Daoy (cell line): ENCODE measurements at places on chromosomes 11 and 22. TPM values are rescaled to one million over a fixed set of nuclear protein-coding genes. Genes with fewer than 3 reads are reported as not detected.

The SYCE3 gene
- 0.51 TPM in 1 of 2 replicates, not detected in the other for total RNA-seq

The BAIAP2L2 gene
- total RNA-seq = 16.2 and 16.8 TPM in 2 replicates

The OR8J3 gene
- total RNA-seq = not detected in 2 replicates

The DRD4 gene
- not detected in 2 replicates for total RNA-seq

The TEX54 gene
- not detected in 2 replicates for total RNA-seq

The YPEL1 gene
- total RNA-seq = 0.86 and 1.9 TPM in 2 replicates

GRCh38 chr11:112583261-112583893, 322.7 kb upstream of the PLET1 start:
- no peak for DNase-seq

DNA sequence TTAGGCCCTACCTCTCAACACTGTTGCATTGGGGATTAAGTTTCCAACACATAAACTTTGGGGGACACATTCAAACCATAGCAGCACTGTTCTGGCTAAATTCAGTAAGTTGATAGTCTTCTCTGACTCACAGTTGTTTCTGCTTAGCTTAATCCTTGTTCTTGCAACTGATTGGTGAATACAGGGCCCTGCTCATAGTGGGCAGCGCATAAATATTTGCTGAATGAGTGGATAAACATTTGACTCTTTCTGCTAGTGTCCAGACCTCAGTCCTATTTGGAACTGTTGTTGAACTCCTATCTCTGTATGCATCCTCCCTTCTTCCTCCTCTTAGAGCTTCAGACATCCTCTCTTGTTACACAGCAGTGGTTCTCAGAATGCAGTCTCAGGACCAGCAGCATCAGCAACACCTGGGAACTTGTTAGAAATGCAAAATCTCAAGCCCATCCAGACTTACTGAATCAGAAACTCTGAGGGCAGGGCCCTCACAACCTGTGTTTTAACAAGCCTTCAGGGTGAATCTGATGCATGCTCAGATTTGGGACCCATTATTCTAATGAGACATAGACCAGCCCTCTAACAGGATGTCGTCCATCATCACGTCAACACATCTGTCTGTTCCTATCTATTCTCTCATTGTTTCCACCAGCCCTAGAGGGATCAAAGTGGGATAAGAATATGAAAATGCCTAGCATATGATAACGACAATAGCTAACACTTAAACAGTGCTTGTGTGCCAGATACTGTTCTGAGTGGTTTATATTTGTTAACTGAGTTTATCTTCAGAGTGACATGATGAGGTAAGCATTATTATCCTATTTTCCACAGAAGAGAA, 22.3 kb downstream of the SPON1 start:
- no peak for DNase-seq

DNA sequence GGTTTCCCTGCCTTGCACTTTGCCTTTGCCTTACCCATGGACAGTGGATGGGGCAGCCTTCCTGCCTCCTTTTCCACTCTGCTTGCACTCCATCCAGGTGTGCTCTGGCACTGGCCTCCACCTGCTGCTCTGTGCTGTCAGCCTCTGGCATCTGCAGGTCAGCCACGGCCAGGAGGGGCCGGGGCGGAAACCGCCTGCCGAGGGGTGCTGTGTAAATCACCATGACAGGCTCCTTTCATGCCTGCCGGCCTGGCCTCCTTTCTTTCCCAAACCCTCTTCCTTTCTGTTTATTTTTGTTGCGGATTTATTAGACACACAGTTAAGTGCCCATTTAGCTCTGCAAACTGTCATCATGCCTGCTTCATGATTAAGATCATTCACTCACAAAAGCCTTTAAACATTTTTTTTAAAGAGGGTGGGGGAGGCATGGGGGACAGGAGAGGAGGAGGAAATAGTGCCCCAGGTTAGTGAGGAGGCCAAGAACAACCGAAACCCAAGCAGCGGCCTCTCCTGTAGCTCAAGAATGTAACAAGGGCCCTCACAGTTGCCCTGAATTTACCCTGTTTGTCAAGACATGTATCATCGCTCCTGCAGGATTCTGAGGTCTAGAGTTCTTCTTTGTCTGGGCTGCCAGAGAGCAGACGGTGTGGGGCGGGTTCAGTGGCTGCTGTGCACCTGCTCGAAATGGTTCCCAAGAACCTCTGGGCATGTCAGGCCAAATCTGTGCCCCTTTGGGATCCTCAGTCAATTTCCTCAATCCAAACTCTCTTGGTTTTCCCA, 83.3 kb downstream of the BARX2 start:
- DNase-seq = no peak

DNA sequence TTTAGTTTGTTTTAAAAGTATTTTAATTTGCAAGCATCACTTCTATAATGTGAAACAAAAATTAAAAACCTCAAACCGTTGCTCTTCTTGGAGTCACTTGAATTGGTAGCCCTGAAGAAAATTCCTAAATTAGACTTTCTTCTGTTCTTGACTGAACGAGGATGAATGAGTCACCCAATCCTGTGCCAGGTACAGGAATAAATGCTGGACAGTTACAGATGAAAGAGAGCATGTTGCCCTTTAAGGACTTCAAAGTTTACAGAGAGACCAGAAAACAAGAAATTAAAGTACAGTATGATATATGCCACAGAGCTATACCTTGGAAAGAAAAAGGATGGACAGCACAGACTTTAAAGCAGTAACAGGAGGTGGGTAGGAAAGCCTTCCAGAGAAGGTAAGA, 41.3 kb upstream of the CXCR5 start:
- DNase-seq = no peak

GRCh38 chr11:30992513-30992849, 377.1 kb downstream of the DCDC1 start:
- no peak for DNase-seq

GRCh38 chr11:17498475-17498874, 21.8 kb upstream of the ABCC8 start:
- DNase-seq = peak; percentile 34

DNA sequence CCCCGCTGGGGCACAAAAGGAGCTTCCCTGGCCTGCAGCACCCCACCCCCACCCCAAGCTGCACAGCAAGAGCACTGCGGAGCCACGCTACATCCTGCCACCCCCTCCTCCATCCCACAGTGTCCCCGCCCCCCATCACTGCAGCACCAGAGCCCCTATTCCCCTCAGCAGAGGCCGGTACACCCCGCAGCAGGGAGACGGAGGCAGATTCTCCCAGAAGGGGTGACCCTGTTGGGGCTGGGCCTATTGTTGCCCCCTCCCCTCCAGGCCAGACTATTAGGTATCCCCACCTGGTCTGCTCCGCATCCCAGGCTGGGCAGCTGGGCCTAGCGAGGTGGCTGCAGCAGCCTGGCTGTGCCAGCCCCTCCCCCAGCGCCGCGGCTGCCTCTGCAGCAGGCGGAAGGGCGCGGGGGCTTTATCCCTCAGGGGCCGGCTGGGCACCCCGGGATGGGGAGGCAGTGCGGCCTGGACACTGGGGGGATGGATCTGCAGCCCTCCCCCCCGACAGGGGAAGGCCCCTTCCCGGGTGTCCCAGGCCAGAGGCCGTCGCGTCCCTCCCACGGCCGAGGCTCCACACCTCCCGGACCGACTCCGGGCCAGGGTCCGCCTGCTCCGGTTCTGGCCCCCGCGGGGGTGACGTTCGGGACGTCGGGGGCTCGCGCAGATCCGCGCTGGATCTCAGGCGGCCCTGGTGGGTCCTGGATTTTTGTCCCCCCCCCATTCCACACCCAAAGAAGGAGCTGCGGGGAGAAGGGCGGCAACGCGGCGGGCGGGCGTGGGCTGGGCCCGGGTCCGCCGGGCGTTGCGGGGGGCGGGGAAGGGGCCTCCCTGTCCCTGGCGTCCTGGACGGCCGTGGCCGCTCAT, 943 bp downstream of the DUSP8 start:
- peak; percentile 34 for DNase-seq

DNA sequence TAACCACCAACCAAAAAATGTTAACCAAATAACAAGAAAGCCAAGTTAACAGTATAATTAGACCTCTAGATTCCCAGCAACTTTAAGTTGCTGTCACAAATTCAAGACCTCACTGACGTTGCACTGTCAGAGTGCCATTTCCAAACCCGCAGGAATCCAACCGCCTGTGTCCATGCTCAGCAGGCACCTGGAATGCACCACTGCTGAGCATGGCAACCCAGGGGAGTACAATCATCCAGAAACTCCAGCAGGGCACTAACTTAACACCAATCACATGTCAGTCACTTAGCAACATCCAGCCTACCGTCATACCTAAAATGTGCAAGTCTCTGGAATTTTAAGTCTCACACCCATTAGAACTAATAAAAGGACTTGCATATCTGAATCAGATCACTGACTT, 48.8 kb downstream of the SMCO4 start:
- peak; percentile 33 for DNase-seq

DNA sequence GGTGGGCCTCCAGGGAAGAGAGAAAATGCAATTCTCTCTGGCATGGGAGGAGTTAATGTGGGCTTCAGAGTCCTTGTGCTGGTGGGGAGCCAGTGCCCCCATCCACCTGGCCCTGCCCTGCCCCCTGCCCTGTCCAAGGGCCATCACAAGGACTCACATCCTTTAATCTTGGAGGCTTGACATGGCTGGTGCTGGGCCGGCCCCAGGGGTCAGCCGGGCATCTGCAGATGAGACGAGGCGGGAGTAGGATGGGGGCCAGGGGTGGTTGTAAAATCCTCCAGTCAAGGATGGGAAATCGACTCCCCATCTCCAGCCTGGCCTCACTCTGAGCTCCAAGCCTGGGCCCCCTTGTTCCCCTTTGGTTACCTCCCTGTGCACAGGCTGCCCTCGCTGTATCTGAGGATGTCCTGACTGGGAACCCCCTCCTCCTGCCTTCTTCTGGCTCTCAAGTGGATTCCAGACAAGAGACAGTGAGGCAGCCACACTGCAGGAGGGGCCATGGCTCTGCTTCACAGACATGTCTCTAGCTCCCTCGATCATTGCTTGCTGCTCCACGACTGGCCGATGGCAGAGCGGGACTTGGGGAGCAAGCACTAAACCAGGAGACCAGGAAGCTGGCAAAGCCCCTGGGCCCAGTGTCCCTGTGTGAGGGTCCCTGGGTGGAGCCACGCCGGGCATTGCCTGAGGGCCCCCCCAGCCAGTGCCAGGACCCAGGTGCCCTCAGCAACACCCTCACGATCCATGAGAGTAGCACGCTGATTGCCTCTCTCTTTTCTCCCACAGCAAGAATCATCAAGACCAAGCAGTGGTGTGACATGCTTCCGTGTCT, 1120.5 kb downstream of the BRD1 start:
- DNase-seq = no peak

DNA sequence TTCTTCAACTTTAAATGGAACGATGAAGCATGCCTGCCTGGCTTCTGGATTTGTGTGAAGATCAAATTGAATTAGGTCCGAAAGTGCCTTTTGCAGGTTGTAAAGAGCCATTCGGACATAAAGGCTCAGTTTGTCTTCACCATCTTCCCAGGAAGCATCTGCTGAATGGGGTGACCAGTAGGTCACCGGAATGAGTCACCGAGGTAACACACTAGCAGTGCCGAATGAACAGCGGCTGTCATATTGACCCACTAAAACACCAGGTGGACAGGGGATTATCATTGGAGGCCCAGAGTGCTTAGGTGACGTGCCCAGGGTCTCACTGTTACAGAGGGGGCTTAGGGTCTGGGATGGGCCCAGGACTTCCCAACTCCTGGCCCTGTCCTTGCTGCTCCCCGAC, 43.1 kb upstream of the MYH9 start:
- DNase-seq = peak; percentile 56

DNA sequence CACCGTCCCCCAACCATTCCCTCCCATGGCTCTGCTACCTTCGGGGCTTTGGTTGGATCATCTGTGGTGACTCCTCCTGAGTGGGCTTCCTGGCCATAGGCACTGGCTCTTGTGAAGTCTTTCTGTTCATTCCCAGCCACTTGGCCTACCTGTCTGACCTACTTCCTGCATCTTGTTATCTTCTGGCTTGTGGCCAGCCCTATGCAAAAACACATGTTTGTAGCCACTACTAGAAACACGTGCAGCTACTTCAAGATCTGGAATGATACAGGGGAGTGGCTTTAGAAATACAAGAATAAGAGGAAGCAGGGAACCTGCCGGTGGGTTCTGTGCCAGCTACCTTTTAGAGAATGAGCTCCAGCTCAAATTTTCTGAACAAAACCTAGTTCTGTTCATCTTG, 20.9 kb downstream of the RCOR2 start:
- DNase-seq = no peak
